ENCODE measurements at places on chromosomes 6 and 20.

DNA sequence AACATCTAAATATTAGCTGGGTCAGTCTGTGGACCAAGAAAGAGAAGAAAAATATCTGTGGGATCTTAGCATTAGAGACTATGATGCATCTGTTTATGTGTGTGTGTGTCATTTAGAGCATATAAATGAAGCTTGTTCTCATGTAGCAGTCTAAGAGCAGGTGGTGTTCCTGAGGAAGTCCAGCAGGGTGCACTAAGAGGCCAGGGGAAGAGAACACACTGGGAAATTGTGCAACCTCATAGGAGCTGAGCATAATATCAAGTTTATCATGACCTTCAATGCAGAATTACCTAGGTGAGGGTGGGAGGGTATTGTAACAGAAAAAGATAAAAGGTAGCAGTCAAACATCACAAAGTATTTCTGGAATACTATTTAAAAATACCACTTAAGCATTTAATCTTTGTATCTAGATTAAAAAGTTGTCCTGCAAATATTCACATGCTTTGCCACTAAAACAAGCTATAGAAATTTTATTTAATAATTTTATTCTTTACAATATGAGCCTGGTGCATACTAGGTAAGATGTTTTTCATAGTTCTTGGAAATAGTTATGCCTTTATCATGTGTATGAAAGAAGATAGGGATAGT is 80.5 kb downstream of the SMPDL3A start:
- no peaks in the 10 kb centered on the region for H3K27me3 ChIP-seq
- H3K27ac ChIP-seq = no peak overlapping the region
- H3K4me3 ChIP-seq = no peak overlapping the region
- H3K36me3 ChIP-seq = no peaks in the 10 kb centered on the region
- DNase-seq = no peak

- peaks cover 6% of the 10 kb centered on the region for H3K4me1 ChIP-seq
- DNase-seq = no peak
- H3K27me3 ChIP-seq = no peaks in the 10 kb centered on the region
- H3K36me3 ChIP-seq = peaks cover 18% of the 10 kb centered on the region
These were observed 10.1 kb downstream of the GSS start for GRCh38 chr20:34945315-34946077.

GRCh38 chr6:135627092-135627715 is 129.7 kb upstream of the AHI1 start:
- H3K27ac ChIP-seq = peak overlapping the region; percentile 44
- peaks cover 2% of the 10 kb centered on the region for H3K27me3 ChIP-seq
- peaks cover 19% of the 10 kb centered on the region for H3K36me3 ChIP-seq
- H3K4me1 ChIP-seq = peaks cover 42% of the 10 kb centered on the region
- no peak overlapping the region for H3K4me3 ChIP-seq
- DNase-seq = no peak

GRCh38 chr20:63945031-63945658 is 11.1 kb downstream of the UCKL1 start:
- H3K27ac ChIP-seq = no peak overlapping the region
- H3K4me3 ChIP-seq = no peak overlapping the region
- peaks cover 35% of the 10 kb centered on the region for H3K4me1 ChIP-seq
- no peak for DNase-seq

DNA sequence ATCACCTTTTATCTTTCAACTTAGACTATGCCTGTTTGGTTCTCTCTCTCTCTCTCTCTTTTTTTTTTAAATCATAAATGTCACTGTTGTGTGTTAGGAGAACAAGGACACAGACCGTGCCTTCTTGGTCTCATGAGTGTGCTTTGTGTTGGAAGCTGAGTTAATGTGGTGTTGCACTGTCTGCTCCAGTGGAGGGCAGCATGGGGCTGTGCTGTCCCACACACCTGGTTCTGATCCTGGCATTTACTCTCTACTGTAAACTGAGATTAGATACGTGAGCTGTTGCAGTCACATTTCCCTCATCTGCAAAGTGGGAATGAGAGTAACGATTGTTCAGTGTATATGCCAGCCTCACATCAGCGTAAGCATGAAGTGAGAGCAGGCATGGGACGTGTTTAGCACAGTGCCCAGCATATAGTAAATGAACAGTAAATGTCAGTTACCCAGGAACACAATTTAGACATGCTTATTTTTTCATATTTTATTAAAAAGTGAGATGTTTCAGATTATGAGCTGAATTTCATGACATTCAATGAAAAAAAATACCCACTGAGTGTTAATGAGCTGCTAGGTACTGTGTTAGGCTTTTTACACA is 161.1 kb downstream of the FARS2 start:
- H3K27me3 ChIP-seq = no peaks in the 10 kb centered on the region
- DNase-seq = peak; percentile 9
- H3K4me1 ChIP-seq = peaks cover 3% of the 10 kb centered on the region

Measured in activated naive CD8-positive, alpha-beta T cell treated with anti-CD3 and anti-CD28 coated beads, Interleukin-2, amount 50 U/mL, for 24 hours (primary cell).